Cardiac fibroblast (primary cell): ENCODE measurements at places on chromosomes 16 and 17.

GRCh38 chr17:7932483-7932891 is 481 bp downstream of the CNTROB start:
- DNase-seq: peak; percentile 31

DNA sequence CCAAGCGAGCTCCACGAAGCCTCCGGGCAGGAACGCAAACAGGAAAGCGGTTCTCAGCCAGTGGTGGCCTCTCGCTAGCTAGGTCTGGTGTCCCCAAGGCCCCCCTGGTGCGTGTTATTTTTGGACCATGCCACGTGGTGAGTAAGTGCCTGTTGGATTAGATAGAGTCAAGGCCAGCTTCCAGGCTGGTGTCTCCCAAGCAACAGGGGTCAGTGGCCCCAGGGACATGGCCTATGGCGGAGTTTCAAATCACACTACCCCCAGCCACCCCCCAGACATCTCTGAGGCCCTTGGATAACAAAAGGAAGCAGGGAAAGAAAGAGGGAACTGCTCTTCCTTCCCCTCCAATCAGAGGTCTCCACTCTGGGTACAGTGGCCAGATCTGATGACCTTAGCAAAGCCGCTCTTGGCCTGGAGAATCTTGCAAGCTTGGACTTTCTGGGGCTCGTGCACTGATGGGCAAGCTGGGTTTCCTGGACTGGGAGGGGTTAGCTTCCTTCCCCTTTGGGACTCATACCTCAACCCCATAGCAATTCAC is 58.2 kb downstream of the MAF start:
- no peak for DNase-seq

DNA sequence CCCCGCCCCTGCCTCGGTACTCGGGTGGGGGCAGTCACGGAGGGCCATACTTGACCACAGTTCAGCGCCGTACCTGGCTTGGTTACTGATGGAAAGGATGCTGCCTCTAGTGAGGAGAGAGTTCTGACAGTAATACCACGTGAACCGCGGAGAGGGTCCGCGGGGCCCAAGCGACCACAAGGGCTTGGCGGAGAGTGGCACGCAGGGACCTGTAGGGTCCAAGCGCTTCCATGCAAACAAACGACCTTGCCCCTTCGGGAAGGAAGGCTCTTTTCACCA is 9.2 kb downstream of the KDM6B start:
- no peak for DNase-seq

DNA sequence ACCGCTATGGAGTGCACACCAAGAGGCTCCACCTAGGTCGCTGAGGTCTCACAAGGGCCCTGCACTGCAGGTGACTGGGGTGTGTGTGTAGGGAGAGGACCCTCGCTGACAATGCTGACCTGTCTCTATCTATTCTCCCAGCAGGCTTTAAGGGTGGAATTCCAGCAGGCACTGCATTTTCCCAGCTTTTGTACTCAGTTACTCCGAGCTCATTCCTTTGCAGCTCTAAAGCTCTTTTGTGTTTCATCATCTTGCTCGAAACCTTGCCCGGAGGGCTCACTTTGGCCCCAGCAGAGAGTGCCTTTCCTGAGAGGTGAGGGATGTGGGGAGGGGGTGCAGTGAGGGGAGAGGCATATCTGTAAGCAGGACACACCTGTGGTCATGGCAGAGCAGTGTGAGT is 39.3 kb downstream of the SMPD3 start:
- DNase-seq: no peak

DNA sequence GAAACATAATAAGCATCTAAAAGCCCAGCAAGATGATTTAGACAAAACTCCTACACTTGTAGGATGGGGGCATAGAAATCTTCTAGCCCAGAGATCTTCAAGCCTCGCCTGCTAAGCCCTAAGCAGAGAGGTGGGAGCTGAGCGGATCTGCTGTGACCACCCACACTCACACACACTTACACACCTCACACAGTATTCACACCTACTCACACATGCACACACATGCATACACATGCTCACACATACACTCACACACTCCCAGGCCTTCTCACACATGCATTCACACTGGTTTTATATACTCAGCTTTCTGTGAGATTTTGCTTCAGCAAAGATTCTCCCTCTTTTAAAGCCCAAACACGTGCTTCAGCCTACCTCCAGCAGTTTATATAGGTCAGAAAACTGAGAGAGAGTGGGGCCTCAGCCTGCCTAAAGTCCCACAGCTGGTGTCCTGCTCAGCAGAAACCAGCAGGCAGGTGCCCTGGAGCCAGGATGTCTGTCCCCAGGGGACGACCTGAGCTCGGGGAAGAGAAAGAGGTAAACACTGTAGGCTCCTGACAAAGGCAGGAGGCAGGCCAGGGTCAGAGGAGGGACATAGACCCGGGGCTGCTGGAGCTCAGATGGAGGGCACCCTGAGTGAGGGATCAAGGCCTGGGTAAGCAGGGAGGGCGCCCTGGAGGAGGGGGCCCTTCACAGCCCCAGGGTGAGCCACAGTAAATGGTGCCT is 12.0 kb upstream of the KRT19 start:
- no peak for DNase-seq

DNA sequence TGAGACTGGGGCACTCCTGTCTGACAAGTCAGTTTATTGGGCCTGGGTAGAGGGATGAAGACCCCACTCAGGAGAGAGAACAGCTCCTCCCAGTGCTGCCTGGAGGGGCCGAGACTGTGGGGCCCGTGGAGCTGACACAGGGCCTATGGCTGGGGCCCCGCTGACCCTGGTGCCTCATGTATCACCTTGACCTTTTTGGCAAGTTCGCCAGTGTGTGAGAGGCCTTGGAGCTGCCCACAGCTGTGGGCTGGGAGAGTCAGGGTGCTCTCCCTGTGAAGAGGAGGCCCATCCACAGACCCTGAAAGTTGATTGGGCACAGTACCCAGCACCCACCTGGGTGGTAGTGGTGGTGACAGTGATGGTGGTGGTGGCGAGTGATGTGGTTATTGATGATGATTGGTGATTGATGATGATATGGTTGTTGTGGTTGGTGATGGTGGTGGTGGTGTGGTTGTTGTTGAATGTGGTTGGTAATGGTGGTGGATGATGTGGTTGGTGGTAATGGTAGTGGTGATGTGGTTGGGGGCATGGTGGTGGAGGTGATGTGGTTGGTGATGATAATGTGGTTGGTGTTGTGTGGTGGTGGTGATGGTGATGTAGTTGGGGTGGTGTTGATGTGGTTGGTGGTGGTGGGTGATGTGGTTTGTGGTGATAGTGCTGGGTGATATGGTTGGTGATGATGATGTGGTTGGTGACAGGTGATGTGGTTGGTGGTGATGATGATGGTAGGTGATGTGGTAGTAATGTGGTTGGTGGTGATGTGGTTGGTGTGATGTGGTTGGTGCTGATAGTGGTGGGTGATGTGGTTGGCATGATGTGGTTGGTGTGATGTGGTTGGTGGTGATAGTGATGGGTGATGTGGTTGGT is 29.1 kb downstream of the BAHCC1 start:
- no peak for DNase-seq

DNA sequence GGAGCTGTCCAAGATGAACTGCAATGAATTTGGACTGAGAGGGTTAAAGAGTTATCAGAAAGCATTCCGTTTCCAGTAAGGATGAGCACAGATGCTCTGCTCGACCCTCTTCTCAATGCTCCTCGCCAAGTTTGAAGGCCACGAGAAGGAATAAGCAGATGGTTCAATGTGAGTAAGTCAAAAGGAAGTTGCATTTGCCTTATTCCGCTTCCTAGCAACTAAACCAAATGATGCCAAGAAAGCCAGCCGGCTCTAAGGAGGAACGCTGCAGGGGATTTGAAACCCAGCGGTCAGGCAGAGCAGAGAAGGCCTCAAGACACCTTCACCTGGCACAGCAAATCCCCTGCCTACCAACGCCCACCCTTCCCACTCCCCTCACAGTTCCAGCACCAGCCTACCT is 52.1 kb upstream of the CNEP1R1 start:
- no peak for DNase-seq

GRCh38 chr16:10494343-10495030 is 85.9 kb downstream of the EMP2 start:
- DNase-seq: no peak

- no peak for DNase-seq
These were observed 216.1 kb upstream of the RPL38 start for GRCh38 chr17:73987395-73987794.
